ENCODE measurements at places on chromosomes 2 and 18.

DNA sequence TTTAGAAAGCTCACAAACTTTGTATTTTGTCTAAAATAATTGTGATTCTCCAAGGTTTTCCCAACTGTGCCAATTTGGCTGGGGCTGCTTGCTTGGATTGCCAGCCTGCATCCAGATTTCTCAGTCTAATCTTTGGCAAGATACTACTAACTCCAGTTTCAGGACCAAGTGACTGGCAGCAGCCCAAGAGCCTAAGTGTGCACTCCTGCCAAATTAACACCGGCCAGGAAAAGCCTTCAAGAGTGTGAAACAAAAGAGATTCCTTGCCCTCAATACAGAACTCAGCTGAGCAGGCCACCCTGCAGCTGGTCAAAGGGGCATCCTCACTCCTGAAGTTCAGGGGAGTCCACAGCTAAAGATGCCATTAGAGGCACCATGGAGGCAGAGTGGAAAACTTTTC, 589.0 kb upstream of the ACVR2A start:
- DNase-seq, result no peak

DNA sequence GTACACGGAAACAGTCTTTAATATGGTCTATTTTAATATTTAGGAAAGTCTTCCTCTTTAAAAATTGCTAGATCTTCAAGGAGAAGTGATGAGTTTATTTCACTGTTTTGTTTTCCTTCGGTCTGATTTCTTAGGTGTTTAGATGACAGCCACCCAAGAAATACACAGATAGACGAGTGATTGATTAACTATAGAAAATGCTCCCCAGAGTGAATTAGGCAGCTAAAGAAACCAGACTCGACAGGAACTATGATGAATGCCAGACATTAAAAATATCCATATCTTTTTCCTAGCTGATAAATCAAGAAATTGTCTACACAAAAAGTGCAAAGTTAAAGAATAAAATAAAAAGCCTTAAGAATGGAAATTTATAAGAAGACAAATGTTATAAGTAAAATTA, 888.7 kb upstream of the CNTNAP5 start:
- no peak for DNase-seq

DNA sequence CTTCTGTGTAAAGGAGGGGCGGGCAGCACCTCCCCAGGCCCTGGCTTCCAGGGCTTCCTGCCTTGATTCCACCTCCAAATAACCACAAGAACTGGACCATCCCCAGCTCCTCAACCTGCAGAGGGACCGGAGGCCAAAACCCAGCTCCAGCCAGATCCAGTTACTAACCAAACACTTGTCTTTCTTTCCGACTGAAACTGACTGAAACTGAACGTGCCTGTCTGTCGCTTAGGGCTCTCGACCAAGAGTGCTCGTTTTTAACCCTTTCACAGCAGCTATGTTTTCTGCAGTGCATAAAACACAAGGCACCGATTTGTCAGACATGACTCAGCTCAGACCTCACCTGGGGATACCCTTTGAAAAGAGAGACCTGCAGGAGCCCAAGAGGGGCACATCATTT, 249.9 kb upstream of the SIX2 start:
- no peak for DNase-seq

DNA sequence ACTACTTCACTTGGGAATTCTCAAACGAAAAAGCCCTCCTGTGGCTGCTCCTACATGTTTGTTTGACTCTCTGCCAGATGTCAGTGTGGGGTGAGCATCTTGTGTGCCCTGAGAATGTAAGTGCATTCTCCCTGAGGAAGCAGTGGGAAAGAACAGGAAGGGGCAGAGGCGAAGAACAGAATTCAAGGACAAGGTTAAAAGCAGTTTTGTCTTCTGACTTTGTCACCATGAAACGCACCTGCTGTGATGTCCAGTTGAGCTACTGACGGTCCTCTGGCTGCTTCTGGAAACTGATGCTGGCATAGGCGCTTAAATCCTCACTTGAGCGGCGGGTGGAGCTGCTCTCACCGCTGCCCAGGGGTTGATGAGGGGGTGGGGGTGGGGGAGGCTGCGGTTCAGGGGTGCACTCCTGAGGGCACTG, 4.9 kb downstream of the IRS1 start:
- no peak for DNase-seq

DNA sequence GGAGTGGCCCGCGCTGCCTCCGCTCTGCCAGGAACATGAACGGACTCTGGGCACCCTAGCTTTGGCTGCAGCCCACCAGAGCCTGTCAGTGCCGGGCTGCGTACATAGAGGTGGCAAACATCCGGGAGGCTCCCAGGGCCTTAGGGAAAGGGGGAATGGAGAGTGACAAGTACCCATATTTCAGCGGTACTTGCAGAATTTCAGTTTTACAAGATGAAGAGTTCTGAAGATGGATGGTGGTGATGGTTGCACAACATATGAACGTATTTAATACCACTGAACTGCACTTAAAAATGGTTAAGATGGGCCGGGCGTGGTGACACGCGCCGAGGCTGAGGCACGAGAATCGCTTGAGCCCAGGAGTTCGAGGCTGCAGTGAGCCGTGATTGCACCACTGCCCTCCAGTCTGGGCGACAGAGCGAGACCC, 873 bp downstream of the MTHFD2 start:
- no peak for DNase-seq

GRCh38 chr2:152696476-152696875, 20.8 kb downstream of the PRPF40A start:
- DNase-seq, result no peak

GRCh38 chr2:240172071-240172895, 31.8 kb upstream of the OTOS start:
- no peak for DNase-seq

DNA sequence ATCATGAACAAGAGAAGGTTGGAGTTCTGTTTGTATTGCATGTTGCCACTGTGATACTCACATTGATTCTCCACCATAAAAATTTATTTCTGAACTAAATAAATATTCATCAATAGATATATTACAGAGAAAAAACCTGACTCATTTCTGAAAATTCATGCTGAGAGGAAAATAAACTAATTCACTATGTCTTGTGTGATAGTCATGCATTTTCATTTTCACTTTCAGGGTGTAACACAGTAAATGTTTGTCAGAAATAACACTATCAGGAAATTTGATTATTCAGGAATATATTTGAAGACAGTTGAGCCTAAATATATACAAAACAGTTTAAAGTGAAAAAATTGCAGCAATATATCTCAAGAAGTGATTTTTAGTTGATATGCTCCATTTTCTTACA, 335.2 kb downstream of the KCNJ3 start:
- no peak for DNase-seq

- DNase-seq, result no peak
These were observed 330.3 kb downstream of the TNS1 start for GRCh38 chr2:217672472-217672871.

GRCh38 chr2:195450552-195451113, 206.4 kb upstream of the SLC39A10 start:
- no peak for DNase-seq

- no peak for DNase-seq
These were observed 180.6 kb downstream of the CLIP4 start for GRCh38 chr2:29295845-29296244.

- DNase-seq, result no peak
These were observed 173.3 kb downstream of the ANKRD44 start for GRCh38 chr2:197137231-197137630.

- DNase-seq, result no peak
These were observed 187.0 kb upstream of the HDAC4 start for GRCh38 chr2:239587841-239588240.

DNA sequence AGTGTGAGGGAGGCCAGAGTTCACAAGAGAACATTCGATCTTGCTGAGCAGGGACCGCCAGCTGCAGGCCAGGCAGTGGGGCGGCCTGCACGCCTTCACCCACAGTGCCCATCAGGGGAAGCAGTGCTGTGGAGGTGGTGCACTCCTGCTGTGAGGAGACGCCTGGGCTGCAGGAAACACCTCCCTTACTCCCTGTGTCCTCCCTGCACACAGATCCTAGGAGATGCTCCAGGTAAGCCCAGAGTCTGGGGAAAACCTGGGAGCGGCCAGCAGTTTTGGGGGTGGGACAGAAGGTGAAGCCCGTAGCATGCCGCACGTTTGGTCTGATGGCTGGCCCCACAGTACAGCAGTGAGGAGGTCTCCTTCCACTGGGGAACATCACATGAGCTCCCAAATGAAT, 180.8 kb upstream of the RAB6C start:
- no peak for DNase-seq

- DNase-seq, result no peak
These were observed 10.9 kb downstream of the STARD7 start for GRCh38 chr2:96197546-96198255.

- no peak for DNase-seq
These were observed 7.4 kb upstream of the GPR17 start for GRCh38 chr2:127638361-127639110.

- no peak for DNase-seq
These were observed 32.5 kb downstream of the MERTK start for GRCh38 chr2:111930875-111931274.

DNA sequence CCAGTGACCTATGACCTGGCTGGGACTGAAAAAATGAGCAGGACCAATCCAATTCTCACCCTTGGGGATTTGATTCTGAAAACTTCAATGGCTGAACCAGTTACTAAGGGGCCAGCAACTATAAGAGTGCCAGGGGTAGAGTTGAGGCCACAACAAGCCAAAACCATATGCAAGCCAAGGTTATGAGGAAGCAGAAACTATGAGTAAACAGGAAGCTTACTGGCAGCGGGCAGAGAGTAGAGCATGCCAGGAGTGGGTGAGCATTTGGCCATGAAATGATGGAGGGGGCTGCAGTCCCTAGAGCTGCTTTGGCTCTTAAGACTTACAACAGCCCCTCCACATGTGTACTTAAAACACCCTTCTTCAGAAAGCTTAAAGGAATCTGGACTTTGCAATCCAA, 82.4 kb downstream of the RBMS1 start:
- no peak for DNase-seq

DNA sequence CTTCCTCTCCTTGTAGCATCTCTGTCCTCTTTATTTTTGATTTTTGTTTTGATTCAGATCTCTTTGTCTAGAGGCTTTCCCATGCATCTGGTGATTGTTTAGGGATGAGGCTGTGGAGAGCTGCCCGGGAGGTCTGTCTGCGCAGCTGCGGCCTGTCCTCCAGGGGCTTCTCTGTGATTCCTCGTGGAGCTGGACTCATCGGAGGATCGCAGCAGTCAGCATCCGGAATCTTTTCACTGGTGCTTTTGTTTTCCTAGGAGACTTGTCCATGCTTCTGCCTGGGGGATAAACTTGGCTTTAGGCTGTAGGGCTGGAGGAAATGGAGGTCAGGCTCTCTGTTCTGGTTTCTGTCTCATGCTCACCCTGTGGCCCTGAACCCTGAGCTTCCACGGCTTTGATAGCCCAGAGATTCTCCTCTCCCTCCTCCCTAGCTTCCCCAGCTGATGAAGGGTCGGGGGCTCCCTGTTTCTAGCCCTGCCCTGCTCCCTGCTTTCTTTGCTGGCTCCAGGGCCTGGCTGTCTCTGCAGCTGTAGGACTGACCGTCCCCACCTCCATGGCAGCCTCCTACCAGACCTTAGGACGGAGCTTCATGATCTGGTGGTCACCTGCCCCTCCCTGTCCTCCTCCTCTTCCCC, 35.5 kb downstream of the ZNF532 start:
- no peak for DNase-seq

DNA sequence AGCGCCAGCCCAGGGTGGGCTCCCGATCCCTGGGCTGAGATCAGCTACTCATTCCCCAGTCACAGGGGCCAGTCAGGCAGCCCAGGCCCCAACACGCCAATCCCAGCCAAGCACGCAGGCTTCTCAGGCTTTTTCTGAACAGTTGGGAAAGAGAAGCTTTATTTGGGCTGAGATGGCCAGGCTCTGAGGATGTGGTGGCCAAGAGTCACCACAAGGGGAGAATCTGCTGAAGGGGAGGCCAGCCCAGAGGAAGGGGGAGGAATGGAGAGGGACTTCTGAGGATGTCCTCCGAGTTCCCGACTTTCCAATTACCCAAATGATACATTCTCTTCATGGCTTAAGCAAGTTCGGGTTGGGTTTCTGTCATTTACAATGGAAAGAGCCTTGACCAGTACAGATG, 2.8 kb upstream of the DIPK1C start:
- no peak for DNase-seq

DNA sequence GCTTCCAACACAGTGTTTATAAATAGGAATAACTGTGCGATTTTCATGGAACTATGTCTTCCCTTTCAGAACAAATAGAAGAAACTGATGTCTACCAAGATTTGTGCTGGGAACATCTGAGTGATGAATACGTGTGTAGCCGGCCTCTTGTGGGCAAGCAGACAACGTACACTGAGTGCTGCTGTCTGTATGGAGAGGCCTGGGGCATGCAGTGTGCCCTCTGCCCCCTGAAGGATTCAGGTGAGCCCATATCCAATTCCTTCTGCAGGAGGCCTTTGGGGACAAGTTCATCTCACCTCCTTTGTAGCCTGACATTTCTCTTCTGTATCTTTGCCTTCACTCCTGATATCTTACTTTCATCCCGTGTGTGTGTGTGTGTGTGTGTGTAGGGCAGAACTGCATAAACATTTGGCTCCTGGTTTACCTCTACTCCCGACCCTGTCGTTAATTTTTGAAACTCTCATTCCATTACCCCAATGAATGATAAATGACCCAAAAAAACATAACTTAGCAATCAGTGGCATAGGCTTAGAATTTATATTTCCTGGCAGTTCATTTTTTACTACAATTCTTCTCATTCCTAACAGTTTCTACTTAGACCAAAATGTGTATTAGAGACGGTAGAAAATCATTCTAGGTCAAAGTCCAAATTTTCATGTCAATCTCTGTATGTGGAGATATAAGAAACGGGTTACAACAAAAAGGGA, 111.0 kb upstream of the RASGRP3 start:
- no peak for DNase-seq

GRCh38 chr2:32284321-32284720, 6.6 kb downstream of the YIPF4 start:
- DNase-seq, result no peak

DNA sequence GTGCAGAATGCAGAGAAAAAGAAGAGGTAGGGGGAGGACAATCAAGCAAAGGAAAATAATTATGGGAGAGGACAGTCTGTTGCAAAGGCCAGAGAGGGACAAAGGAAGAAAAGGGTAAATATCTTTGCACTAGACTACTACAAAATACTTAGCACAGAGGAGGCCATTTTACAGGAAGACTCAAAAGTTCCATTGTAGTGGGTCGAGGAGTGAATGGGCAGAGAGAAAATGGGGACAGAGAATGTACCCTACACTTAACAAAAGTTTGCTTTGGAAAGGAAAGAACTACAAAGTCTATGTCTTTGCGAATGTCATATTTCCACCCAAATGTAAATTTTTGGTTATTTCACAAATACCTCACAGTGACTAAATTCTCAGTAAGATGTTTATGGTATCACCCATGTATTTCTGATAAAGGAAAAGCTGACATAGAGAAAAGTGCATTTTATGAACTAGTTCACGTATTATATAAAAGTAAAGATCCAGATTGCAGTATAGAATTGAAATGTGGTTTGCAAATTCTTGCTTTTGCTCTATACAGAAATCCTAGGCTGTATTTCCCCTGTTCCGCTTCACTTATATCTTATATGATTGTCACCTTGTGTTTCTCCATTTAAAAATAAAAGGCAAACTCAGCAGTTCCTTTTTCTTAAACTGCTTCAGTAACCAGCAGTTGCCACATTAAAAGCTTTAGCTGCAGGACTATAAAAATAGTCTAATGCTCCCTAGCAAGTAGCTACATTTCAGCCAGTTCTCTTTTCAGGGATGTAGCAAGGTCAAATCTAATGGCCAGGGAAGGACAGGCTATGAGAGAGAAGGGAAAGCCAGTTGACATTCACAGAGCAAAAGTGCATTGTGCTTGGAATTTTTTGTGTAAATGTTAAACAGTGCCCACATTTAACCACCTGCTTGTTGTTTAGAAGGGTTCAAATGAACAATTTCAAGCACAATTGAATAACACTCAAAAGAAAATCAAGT, 79.7 kb upstream of the CYTIP start:
- no peak for DNase-seq

Measured in activated CD4-positive, CD25-positive, alpha-beta regulatory T cell (primary cell).